ENCODE measurements at places on chromosomes 1 and 21. TPM values are rescaled to one million over a fixed set of nuclear protein-coding genes. Genes with fewer than 3 reads are reported as not detected.

DNA sequence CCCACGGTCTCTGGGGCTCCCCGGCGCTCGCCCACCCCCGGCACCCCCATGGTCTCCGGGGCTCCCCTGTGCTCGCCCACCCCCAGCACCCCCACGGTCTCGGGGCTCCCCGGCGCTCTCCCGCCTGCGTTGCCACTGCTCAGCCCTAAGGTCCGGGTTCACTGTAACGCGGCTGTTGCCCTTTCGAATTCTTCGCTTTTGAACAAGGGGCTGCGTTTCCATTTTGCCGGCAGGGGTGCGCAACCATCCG is 5.2 kb upstream of the FTCD start:
- no peak for DNase-seq

GRCh38 chr1:48740621-48741020 is 36.1 kb downstream of the BEND5 start:
- no peak for DNase-seq

GRCh38 chr1:165759095-165759494 is 9.6 kb downstream of the TMCO1 start:
- no peak for DNase-seq

PRMT6 gene
- total RNA-seq = 16.8 TPM

TBX19 gene
- total RNA-seq = not detected
